NCI-H1417 treated with DMSO at 0.1 percent for 48 hours (cell line): ENCODE measurements at places on chromosomes 7 and 10.

GRCh38 chr7:105703207-105703930, 122.1 kb upstream of the EFCAB10 start:
- no peak for DNase-seq

DNA sequence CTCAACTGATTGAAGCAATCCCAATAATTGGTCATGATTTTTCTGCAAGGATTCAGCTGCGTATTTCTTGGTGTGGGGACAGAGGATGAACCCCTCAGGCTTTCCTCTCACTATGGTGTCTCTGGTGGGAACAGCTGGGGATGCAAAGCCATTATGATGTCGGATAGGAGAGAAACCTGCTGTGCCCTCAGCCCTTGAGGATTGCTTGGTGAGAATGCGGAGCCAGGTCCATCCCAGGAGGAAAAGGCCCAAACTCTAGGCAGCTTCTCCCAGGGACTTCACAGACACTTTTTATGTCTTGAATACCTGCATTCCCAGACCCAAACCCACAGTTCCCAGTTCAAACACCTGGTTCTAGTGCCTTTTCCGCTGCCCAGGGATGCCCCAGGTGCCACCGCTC, 302.0 kb downstream of the WDR37 start:
- DNase-seq: no peak

GRCh38 chr7:141979568-141979967, 6.0 kb upstream of the TAS2R38 start:
- DNase-seq: no peak

- no peak for DNase-seq
These were observed 121.2 kb downstream of the ZMIZ1 start for GRCh38 chr10:79189853-79190435.

DNA sequence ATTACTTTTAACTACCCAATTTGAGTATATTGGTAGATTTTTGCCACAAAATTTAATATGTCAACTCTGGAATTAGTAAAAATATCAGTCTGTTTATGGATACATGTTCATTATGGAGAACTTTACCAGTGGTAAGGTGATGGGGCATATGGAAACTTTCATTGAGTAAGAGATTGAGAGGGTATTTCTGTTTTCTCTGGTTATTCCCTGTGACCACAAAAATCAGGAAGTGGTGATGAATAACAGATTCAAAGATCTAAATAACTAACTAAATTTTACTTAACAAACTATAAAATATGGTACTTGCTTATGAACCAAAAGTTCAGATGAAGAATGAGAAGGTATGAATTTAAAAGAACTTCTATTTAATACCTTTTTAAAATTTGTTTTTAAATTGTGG, 22.1 kb upstream of the STEAP4 start:
- DNase-seq: no peak

DNA sequence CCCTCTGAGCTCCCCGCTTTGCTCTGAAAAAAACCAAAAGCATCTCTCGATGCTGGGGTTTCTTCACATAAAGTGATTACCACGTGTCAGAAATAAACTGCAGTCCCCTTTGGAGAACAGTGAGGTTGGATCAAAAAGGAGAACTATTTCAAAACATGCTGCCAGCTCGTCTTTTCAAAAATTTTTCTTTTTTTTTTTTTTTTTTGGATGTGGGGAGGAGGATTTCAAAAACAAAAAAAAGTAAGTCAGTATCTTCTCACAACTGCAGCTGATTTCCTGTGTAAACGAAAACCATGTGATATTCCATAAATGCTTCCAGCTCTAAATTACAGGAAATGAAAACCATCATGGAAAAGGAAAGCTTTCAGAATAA, 155.0 kb upstream of the LYZL2 start:
- no peak for DNase-seq

DNA sequence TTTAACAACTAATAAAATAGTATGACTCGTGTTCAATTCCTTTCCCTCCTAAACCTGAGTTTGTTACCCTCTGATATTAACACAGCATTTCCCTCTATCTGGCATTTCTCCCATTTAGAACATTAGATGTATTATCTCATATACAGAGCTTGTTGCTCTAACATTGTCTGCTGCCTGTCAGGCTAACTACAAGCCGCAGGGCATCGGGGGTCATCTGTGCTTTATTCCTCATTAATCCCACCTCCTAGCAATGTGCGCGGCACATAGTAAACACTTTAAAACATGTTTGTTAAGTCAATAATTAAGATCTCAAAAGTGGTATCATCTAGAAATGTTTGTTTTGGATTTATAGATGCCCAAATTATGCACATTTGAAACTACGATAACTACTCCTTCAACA, 52.9 kb upstream of the NEBL start:
- DNase-seq: no peak

DNA sequence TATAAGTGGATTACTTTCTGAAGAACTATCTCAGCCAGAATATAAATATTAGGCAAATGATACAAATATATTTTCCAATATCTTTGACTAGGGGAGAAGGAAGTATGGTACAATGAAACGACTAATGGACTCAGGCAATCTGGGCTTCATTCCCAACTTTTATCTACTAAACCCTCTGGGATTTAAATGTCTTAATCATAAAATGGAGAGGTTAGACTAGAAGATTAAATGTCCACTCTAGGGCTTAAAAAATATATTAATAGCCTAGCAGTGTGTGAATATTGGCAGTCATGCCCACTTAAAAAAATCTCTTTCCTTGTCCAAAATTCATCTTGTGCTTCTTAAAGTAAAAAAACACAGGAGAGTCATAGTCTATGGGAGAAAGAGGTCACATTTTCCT, 98.3 kb downstream of the CTTNBP2 start:
- DNase-seq: no peak

DNA sequence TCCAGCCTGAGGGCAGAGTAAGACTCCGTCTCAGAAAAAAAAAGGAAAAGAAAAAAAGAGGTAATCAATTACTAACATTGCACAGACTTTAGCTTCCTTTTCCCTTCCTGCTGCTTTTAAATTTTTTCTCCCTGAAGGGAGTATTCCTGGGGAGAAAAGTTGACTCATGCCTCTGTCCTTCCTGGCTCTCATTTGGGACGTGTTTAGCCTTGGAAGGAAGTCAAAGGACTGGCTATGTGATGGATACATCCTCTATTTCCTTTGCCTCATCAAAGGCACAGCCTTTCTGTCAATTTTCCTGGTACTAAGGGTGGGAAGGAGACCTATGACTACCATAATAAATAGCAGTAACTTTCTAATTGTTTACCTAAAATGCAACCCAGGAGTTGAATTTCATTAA, 77.6 kb downstream of the ITGA8 start:
- no peak for DNase-seq

GRCh38 chr10:6202098-6202683, 541 bp upstream of the PFKFB3 start:
- no peak for DNase-seq

DNA sequence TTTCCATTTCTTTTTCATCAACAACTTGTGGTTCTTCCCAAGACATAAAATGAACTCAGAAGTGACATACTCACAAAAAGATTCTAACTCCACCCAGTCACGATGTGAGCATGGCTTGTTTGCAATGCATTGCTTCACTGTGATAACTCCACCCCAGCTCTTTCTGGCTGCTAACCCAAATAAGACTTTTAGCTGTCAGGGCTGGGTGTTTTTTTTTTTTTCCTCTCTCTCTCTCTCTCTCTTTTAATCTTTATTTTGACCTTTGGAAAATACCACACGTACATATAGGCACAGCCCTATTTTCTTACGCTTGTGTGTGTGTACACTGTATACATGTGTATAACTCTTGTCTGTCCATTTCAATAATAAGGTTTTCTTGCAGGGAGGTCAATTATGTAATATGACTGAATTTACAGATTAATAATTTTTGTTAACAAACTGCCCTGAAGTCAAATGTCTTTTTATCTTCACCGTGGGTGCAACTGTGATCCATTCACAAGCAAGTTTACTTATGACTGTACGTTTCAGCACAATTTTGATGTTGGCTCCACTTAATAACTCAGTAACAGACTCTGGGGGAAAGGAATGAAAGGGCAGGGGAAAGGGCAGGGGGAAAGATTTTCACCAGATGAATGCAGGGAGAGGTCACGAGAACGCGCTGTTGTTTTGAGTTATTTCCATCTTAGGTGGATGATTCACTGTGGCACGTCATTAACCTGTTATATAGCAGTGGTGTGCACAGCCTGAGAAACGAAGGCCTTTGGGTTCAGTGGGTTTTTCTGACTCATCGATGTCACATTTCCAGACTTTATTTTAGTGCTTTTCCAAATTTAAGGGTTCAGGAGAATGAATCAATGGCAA, 49.1 kb downstream of the APBB1IP start:
- no peak for DNase-seq

DNA sequence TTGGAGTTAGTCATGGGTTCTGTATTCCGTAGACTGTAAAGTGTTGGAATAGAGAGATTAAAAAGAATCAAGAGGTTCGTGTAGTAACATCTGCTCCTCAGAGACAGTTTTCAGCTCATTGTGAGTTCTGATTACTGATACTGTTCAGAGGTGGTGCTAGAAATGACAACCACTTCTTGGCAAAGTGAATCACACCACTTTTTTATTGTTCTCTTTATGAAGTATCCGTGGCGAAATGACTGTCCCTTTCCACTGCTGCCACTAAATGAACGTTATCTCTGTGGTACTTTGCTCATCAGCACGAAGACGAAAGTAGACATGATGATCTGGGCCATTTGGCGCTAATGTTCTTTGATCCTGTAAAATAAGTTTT, 860 bp downstream of the RPP30 start:
- no peak for DNase-seq

DNA sequence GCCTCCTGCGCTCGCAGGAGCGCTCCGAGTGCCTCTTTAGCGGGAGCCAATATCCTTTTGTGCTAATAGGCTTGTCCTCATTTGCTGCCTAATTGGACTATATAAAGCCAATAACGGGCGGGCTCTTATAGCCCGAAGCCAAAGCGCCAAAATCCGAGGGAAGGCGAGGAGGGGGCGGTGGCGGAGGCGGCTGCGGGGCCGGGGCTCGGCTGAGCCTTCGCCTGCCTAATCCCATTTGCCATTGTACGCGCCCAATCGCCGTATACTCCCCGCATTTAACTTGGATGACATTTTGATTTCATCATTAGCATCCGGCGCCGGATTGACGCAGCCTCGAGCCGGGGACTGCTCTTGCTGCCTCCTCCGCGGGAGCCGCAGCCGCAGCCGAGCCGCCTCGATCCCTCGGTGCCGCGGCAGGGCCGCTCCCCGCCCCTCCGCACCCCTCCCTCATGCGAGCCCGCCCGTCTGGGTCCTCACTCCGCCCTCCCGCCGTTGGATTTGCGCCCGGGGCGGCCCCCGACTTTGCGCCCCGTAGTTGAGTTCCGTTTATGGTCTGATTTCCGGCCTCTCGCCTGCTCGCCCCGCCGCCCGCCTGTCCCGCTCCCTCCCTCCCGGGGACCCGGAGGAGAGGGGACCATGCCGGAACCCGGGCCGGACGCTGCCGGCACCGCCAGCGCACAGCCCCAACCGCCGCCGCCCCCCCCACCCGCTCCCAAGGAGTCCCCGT, at the start of gene HMX3:
HMX3 (plus strand) TSS at position 556 of the 727 bp plus-strand sequence; CDS start at position 637, 81 bp downstream.
- no peak for DNase-seq
